CMK (cell line): ENCODE measurements at places on chromosomes 2 and 18.

GRCh38 chr18:48422947-48423378, 13.8 kb upstream of the ZBTB7C start:
- DNase-seq, result no peak

DNA sequence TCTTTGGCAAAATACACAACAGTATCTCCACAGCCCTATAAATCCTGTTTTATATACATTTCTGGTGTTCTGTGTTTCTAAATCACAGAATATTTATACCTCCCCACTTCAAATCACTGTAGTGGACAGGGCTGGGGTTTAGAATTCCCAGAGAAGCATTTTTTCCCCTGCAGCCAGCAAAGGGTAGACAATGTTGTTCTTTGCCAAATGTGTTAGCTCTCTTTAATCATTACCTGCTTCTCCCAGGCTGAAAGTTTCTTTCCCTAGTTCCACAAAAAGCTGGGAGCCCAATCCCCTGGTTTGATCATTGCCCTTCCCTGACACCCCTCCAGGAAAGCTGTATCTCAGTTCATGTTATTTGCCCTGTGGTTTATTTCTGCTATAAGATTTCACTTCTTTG, 520.0 kb upstream of the SPHKAP start:
- DNase-seq, result no peak

- DNase-seq, result no peak
These were observed 524.8 kb upstream of the DSEL start for GRCh38 chr18:68041327-68041726.

GRCh38 chr2:218850796-218851195, 8.8 kb upstream of the WNT6 start:
- no peak for DNase-seq

GRCh38 chr2:21687589-21687988, 563.8 kb downstream of the TDRD15 start:
- DNase-seq, result no peak

GRCh38 chr2:58635801-58636375, 394.8 kb upstream of the FANCL start:
- no peak for DNase-seq

DNA sequence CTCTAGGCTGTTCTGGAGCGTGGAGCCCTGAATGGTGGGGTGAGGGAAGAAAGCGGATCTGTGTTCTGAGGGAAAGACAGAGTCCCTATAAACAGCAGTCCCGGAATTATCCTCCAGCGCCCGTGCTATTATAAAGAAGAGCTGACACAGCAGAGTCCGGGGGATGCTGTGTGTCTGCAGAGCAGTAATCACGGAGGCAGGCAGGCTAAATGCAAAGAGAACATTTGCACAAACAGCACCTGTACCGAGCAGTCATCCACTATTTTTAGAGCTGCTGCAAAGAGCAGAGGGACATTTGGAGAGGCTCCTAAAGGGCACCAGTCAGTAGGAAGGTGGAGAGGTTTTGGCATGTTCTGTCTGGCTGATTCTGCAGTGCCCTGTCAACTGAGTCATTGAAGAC, 293.8 kb upstream of the SLC14A2 start:
- no peak for DNase-seq

GRCh38 chr2:44839771-44840502, 101.6 kb upstream of the SIX3 start:
- no peak for DNase-seq

DNA sequence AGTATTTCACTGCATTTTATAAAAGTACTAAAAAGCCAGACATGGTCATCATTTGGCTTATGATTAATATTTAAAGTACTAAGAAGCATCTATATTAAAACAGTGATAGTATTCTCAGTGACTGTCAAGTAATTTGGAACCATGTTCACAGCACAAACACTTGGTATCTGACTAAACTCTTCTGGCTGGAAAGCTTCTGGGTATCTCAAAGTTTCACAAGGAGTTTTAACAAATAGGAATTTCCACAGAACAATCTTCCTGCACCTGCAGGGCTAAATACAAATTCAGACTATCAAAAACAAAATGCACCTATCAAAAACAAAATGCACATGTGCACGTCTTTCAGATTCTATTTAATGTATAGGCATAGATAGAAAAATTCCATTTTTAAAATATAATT, 158.8 kb downstream of the L3MBTL4 start:
- no peak for DNase-seq

DNA sequence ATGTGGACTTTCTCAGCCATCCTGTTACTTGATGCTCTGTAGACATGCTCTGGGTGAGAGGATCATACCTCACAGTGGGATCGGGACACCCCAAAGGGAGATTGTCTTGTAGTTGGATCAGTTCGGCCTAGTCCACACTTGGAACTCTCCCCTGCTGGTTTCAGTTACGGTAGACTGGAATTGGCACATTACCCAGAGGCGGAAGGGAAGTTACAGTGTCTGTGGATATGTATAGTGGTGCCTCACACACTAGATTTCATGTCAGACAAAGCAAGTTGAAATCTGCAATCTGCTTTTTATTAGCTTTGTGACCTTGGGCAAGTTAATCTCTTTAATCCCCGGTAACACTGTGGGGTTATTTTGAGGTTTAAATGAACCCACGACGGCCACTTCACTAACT, 16.2 kb upstream of the CTAGE1 start:
- no peak for DNase-seq

DNA sequence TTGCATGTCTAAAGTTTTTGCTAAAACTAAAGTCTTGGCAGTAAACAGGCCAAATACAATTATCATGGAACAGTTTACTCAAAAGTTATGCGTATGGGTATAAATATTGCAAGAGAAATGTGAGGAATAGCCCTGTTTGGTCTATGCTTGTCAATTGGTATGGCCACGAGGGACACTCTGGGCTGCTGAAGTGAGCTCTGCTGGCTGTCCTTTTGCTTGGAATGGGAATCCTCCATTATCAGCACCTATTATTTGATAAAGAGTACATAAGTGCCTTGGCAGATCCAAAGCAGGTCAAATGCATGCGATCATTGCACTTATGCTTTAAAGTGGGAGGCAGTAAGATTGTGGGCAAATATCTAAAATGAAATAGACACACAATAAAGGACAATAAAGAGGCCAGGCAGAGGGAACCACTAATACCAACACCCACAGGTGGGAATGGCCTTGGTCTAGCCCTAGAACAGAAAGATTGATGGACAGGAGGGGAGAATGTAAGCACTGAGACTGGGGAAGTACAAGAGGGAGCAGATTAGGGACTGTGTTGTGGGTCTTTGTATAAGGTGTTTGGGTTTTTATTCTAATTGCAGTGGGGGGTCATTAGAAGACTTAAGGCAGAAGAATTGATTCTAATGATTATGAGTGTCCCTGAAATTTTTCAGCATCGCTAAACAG, 60.0 kb upstream of the NOSTRIN start:
- DNase-seq, result no peak

DNA sequence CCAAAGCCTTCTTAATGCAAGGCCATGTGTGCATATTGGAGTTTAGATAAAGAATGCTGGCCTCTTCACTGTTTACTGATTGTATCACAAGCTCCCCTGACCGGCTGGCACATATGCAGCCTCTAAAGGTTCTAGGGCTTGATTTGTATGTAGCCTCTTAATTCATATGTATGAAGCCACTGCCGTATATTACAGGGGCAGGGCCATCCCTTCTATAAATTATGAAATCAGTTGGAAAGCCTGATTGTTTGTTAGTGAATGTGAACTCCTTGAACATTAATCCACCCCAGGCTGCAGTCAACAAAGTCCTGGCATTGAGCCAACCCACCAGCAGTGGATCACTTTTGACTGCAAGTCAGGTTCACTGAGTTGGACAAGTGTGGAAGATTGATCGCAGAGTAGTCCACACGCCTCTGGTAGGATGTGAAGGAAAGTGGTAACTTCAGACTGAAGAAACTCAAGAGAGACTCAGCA, 61.6 kb upstream of the PARD3B start:
- peak; percentile 3 for DNase-seq

DNA sequence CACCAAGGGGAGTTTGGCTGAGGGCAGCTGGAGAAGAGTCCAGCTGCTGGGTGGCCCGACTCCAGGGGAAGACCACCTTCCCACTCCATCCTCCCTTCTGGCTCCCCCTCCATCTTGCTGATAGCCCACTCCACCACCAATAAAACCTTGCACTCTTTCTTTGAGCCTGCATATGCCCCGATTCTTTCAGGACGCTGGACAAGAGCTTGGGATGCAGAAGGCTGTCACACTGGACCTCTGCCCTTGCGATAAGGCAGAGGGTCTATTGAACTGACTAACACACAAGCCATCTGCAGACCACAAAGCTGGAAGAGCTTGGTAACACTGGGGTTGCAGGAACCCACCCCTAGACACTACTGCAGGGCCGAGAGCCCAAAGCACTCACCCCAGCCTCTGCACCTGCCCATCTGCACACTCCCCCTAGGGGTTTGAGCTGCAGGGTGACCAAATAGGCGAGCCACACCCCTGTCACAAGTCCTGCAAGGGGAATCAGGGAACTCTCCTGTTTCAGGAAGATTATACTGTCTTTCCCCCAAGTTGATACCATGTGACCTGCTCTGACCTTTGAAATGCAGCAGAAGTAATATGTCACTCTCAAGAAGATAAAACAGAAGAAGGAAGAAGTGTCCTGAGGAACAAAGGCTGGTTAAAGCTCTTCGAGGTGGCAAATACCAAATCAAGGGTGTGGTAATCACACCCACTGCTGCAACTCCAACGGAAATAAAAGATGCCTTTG, 70.5 kb downstream of the SMAD4 start:
- DNase-seq, result no peak

- no peak for DNase-seq
These were observed 52.1 kb downstream of the PSTPIP2 start for GRCh38 chr18:46019936-46020335.

DNA sequence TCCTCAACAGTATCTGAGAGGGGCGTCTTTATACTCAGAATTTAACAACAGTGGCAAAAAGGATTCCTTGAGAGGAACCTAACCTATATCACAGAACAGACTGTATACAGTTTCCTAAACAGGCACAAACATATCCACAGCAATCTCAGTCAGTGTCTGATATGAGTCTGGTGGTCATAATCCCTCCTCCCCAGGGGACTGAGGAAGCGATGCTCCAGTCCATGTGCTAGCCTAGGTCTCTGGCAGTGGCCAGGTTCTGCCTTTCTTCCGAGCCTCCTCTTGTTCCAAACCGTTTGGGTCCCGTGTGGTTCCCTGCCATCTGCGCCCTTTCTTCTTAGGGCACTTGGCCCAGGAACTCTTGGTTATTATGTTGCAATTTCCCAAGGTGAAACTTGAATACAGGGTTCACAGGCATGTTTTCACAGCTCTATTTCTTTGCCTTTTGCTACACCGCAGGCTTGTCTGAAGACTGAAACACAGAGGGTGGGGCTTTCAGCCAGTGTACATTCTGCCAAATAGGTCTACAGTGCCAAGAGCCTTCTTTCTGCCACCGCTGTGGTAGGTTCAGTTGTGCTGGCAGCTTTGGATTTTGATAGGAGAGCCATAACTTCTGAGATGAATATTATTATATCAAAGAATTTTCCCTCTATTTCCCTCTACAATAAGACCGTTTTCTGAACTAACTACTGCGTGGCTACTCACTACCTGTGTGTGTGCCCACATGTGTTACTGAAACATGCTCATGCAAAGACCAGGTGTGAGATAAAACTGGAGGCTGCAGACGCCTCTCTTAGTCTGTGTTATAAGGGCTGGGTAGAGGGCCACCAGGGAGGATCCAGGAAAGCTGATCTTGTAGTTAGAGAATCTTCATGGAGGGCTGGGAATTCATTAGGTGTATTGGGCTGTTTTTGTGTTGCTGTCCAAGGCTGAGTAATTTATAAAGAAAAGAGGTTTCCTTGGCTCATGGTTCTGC, 75.0 kb upstream of the HAAO start:
- no peak for DNase-seq

- DNase-seq, result no peak
These were observed 768.2 kb upstream of the ACVR2A start for GRCh38 chr2:147076634-147077033.

- DNase-seq, result no peak
These were observed 86.6 kb downstream of the ATP8B1 start for GRCh38 chr18:57716549-57716948.

DNA sequence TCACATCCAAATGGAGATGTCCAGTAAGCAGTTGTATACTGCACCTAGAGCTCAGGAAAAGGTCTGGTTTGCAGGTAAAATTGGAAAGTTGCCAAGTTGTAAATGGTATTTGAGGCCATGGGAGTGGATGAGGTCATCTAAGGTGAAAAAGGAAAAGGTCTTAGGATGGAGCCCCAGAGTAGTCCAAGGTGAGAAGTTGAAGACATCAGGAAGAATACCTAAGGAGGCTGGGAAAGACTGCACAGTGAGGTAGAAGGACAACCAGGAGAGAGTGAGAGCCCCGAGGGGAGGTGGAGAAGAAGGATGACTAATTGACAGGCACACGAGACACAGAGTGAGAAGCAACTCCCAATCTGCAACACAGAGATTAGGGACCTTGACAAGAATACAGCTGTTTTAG, 10.7 kb downstream of the DPP4 start:
- DNase-seq, result no peak

- DNase-seq, result no peak
These were observed 3.2 kb downstream of the FARSB start for GRCh38 chr2:222652491-222653255.

- DNase-seq, result no peak
These were observed 26.5 kb downstream of the RMP24 start for GRCh38 chr18:35998967-35999366.

DNA sequence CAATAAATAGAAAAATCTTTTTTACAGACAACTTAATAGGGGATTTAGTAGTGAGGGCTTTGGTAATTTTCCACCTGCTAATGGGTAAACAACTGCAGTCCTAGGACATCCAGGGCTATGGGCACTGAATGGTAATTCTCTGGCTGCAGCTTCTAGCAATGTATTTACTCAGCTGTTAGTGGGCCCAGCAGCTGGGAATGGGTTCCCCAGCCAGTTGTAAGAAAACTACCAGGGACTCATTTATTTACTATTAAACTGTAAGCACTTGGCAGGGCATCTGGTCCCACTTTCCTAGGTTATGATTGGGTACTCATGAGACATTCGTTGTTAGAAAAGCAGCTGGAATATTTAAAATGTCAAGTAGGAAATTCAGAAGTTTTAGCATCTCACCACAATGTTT, 363.8 kb upstream of the TRIB2 start:
- DNase-seq, result no peak

DNA sequence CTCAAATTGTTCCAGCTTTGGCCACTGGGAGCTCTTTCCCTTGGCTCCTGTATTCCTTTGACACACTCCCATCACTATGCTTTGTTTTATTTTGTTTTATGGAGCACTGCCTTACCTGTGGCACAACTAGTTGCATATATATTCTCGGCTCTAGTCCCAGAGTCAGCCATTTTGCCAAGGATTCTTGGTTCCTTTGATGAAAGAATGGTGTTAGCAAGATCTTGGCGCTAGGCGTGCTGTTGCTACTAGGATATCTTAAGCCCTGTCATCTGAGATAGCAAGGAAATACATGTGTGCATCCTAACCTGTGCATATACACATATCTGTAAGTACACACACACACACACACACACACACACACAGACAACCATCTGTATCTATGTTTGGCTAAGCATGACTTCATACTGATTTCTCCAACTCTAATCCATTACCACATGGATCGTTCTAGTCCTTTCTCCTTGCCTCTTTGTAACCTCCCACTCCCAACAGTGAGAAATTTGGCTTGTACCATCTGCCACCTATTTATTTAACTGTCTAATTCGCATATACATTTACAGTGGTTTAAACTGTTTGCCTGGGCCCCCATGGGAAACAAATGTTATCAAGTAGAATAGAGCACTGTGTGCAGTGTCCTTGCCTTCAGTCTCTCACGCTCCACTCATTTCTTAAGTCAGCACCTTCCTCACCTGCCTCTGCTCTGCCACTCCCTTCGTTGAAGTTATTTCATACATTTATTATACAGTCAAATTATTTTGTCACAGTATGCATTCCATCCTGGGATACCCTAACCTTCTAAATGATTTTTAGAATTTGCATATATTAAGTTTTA, 137.5 kb upstream of the MAP3K20 start:
- no peak for DNase-seq

GRCh38 chr18:42184685-42185477, 229.8 kb downstream of the PIK3C3 start:
- DNase-seq, result no peak
